ENCODE measurements at places on chromosomes 1 and 21.

GRCh38 chr1:232962761-232963745, 12.6 kb downstream of the NTPCR start:
- DNase-seq, result no peak

DNA sequence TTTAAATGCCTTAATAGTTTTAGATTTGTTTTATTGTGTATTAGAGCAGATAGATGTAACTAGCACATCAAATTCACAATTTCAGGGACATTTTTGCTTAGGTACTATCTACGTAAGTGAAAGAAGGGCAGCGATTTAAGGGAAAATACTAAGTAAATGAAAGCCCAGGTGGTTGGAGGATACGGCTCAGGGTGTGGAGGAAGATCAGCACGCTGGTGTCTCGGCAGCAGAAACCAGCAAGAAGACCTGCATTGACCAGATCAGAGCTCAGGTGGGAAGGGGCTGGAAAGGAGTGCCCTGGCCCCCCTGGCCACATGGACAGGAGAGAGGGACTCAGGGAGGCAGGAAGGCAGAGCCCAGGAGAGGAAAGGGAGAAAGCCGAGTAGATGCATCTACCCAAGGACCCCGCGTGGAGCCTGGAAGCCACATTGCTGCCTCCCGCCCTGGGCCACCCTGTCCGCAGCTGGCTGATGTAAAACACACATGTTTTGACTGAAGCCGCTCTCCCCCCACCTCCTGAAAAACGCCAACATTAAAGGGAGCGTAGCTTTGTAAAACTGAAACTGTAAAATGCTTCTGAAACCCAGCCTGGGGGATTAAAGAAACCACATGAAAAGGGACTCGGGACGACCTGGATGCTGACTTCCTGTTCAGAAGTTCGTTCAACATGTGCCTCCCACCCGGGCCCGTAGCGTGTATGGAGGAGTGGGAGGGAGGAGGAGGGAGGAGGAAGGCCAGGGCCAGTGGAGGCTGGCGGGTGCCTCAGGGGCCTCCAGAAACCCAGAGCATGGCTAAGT, 72.6 kb upstream of the TARDBP start:
- peak; percentile 42 for DNase-seq

- DNase-seq, result no peak
Observed at GRCh38 chr1:214012418-214012817, 24.6 kb downstream of the PROX1 start.

DNA sequence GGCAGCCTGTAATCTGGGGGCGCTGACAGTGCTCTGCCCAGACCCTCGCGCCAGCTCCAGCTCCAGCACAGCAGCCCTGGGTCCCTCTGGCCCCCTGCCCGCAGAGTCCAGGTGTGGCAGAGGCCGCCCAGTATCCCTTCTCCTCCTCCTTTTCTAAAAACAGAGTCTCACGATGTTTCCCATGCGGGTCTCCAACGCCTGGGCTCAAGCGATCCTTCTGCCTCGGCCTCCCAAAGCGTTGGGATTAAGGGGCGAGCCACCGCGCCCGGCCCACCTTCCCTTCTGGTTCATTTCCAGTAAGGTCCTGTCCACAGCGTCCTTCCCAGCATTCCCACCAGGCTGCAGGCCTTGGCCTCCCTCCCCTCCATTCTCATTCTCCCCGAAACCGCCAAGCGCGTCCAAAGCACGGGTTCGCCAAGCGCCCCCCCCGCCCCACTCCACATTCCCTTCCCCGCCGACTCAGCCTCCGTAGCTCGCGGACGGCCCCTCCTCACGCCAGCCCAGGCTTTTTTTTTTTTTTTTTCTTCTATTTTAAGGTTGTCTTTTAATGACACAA, 2.0 kb upstream of the PCBP3 start:
- no peak for DNase-seq

DNA sequence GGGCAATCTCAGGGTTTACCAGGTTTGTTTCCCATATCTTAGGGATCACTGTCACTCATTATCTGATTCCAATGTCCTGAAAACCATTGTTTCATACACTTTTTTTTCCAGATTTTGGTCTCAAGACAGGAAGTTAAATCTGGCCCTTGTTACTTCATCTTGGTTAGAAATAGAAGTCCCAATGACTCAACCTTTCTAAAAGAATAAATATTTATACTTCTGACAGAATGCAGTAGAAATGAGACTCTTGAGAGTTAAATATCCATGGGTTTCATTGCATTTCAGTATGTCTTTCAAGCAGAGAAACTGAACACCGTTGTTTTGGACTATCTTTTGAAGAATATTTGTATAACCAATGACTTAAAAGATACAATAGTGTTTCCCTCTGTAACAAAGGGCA, 19.8 kb upstream of the VCAM1 start:
- no peak for DNase-seq

- no peak for DNase-seq
Observed at GRCh38 chr21:42038826-42039425, 28.8 kb upstream of the ZBTB21 start.

- DNase-seq, result no peak
Observed at GRCh38 chr21:29893687-29894086, 46.1 kb downstream of the GRIK1 start.

DNA sequence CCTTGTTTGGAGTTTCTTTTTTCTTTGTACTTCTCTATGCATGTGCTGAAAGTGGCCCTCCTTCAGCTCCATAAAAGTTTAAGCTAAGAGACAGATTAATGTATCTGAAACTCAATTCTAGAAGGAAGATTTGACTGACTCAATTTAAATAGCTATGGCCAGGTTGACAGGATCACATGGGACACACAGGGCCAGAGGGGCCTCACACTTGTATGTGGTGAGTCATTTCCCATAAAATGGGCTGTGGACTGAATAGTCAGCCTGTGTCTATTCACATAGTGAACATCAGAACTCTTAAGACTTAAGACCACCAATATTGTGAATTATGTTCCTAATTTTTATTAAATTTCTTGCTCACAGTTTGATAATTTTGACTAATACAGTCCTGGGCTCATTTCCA, 45.7 kb upstream of the DEPDC1 start:
- DNase-seq, result no peak

DNA sequence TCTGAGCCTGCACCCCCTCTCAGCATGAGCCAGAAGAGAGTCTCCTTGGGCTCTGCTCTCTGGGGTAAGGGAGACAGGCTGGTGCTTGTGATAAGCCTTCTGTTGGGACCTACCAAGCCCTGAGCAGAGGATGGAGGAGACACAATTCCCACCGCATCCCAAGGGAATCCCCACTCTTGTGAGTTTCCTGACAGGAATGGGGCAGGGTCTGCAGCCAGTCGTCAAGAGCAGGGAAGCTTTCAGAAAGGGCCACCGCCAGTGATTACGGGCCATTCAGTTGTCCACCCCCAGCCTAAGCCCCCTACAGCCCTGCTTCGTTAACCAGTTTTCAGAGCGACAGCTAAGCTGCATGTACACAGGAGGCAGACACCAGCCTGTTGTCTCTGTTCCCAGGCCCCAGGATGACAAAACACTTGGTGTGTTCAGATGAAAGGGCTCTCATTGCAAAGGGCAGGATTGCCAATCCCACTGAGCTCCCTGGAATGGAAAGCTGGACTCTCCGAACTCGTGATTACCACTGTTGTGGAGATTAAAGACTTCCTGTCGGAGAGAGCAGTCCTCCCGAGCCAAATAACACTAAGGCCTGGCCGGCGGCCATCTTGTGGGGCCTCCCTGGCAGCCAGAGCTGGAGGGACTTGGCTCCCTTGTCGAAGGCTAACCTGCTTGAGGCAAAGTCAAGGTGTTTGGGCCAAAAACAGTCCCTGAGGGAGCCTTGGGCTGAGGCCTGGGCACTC, 37.4 kb upstream of the SLC30A1 start:
- DNase-seq, result no peak

DNA sequence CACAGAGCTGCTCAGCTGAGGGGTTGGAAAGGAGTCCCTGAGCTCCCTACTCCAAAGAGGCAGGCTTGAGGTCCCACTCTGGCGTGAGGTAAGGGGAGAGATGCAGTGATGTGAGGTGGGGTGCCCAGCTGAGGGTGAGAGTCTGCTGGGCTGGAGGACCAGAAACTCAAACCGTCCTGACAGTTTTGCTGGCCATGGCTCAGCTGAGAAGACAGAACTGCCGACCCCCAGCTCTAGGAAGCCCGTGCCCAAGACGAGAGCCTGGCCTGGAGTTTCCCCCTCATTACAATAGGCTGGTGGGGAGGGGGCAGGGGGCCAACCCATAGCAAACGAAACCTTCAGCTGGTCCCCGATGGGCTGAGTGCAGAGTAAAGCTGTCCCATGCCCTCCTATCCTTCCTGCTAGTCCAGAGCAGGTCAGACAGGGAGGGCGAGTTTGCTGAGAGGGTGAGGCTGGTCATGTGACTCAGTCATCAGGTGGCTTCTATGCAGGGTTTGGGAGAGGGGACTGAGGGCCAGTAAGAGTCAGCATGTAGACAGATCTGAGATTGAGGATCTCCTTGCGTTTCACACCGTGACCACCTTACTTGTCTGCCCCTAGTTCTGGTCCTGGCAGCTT, 129.3 kb downstream of the PRDM2 start:
- no peak for DNase-seq

All from activated CD8-positive, alpha-beta memory T cell treated with anti-CD3 and anti-CD28 coated beads for 48 hours (primary cell).